ENCODE measurements at places on chromosomes 3 and 15.

DNA sequence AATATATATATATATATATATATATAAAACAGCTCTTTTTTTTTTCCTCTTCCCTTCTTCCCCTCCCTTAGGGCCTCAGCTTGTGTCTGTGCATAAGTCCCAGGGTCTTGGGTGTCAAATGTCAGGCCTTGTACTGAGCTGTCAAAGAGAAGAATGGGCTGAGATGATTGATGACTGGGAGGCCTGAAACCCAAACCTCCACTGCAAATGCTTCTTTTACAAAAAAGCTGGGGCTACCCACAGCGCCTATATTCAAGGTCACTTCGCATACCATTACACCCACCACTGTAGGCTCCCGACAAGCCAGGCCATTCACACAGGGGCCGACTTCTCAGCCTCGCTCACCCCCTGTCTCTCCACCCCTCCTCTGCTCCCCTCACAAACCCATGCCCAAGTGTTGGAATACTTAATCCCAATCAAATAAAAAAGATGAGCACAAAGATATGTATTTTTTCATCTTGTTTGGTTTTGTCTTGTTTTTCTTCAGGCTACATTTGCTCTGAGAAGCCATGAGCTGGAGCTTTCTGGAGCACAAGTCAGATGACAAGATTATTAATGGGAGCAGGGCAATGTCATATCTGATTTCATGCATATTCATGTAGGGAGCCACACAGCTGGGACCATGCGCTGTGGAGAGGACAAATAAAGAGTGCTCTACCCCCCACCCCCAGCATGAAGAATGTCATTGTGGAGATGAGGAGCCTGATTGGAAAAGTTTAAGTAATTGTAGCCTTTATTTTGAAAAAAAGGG is 614.4 kb upstream of the NR2F2 start:
- DNase-seq = no peak

GRCh38 chr3:24520101-24520495 is 25.4 kb upstream of the THRB start:
- DNase-seq = no peak

GRCh38 chr15:59140422-59141226 is 35.7 kb downstream of the CCNB2 start:
- no peak for DNase-seq

GRCh38 chr15:93018574-93018973 is 70.4 kb downstream of the RGMA start:
- no peak for DNase-seq

GRCh38 chr15:78247911-78248310 is 13.5 kb upstream of the ACSBG1 start:
- no peak for DNase-seq

DNA sequence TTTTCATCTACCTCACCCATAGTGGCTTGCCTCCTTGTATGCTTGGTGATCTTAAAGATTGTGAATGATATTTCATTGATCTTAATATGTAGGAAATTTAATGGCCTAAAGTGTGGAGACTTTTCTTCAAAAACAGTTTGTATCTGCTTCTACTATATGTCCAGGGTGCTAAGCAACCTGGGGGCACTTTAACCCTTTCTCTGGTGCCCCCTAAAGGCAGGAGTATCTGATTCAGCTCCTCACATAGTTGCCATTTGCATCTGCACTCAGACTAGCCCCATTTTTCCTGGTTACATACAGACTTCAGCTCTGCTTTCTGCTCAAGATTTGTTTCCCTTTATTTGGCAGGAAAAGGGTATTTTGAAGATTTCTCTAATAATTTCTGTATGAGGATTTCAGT is 5.2 kb upstream of the PFN2 start:
- no peak for DNase-seq

DNA sequence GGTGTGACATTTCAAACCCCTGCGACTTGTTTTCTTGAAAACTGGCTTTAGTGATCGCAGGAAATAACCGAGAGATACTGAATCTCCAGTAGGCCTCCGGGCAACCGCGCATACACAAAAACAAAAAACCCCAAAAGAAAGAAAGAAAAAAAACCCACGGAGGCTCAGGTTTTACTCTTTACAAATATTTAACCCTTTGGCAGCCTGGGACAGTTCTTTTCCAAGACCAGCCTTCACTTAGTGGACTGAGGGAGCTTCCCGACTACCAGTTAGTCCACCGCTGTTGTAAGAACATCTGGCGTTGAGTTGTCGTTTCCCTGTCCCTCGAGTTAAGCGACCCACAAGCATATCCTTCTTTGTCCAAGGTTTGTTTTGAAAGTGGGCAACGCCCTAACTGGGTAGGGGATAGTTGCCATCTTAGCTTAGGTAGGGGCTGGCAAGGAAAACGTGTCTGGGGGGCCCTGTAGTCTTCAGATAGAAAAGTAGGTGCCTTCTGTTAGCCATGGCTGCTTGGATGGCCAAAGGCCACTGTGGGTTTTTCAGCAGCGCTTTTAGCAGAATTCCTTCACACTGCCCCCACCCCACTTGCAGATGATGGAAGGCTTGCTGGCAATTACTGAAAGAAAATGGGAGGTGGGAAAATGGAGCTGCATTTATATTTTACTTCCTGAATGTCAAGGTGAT is 6.9 kb downstream of the ISL2 start:
- DNase-seq = no peak

- DNase-seq = peak; percentile 79
Observed at GRCh38 chr3:128875556-128876120, 3.8 kb upstream of the ACAD9 start.

- no peak for DNase-seq
Observed at GRCh38 chr3:112010636-112011035, 11.9 kb downstream of the TAGLN3 start.

- DNase-seq = no peak
Observed at GRCh38 chr3:86934851-86935250, 56.1 kb downstream of the VGLL3 start.
